ENCODE measurements at places on chromosomes 1 and 21. TPM values are rescaled to one million over a fixed set of nuclear protein-coding genes. Genes with fewer than 3 reads are reported as not detected.

The MRPL37 gene
- 77.5 TPM for polyA plus RNA-seq

The MRAP gene
- polyA plus RNA-seq = not detected

The RNU1-1 gene
- polyA plus RNA-seq = 28.1 TPM

The PLD5 gene
- polyA plus RNA-seq = not detected

The GPA33 gene
- polyA plus RNA-seq = 7.7 TPM

The KLHL12 gene
- polyA plus RNA-seq = 10.7 TPM

The TRIM62 gene
- polyA plus RNA-seq = not detected

The KIF17 gene
- polyA plus RNA-seq = 0.21 TPM

The OLFM3 gene
- not detected for polyA plus RNA-seq

The AMY1A gene
- polyA plus RNA-seq = not detected

The GLIS1 gene
- not detected for polyA plus RNA-seq

The CR2 gene
- polyA plus RNA-seq = not detected

The SLC1A7 gene
- 2.1 TPM for polyA plus RNA-seq

The PGLYRP4 gene
- polyA plus RNA-seq = not detected

DNA sequence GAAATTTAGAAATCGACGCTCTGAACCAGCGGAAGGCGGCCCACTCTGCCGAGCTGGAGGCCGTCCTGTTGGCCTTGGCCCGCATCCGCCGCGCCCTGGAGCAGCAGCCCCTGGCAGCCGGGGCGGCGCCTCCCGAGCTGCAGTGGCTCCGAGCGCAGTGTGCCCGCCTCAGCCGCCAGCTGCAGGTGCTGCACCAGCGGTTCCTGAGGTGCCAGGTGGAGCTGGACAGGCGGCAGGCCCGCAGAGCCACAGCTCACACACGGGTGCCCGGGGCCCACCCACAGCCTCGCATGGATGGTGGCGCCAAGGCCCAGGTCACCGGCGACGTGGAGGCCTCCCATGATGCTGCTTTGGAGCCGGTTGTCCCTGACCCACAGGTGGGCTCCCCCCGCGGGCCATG is 47.0 kb upstream of the DIP2A start:
- H3K36me3 ChIP-seq = peaks cover 10% of the 10 kb centered on the region
- H3K27me3 ChIP-seq = peaks cover 6% of the 10 kb centered on the region
- no peak overlapping the region for H3K4me3 ChIP-seq
- no peak for DNase-seq

DNA sequence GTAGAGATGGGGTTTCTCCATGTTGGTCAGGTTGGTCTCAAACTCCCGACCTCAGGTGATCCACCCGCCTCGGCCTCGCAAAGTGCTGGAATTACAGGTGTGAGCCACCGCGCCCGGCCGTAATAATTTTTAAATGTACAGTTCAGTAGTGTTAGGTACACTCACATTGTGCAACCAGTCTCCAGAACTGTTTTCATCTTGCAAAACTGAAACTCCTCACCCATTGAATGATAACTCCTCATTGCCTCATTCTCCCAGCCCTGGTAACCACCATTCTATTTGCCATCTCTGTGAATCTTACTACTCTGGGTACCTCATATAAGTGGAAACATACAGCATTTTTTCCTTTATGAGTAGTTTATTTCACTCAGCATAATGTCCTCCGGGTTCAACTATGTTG is 3.4 kb downstream of the NLRP3 start:
- no peak overlapping the region for H3K4me3 ChIP-seq
- no peak for DNase-seq
- peaks cover 11% of the 10 kb centered on the region for H3K36me3 ChIP-seq
- H3K27ac ChIP-seq = peak overlapping the region; percentile 4

GRCh38 chr1:230892018-230892491 is 23.7 kb upstream of the C1orf198 start:
- H3K27ac ChIP-seq = no peak overlapping the region
- H3K4me1 ChIP-seq = no peaks in the 10 kb centered on the region
- H3K4me3 ChIP-seq = no peak overlapping the region
- peaks cover 12% of the 10 kb centered on the region for H3K27me3 ChIP-seq

- no peaks in the 10 kb centered on the region for H3K27me3 ChIP-seq
- no peak overlapping the region for H3K4me3 ChIP-seq
- H3K4me1 ChIP-seq = no peaks in the 10 kb centered on the region
- DNase-seq = no peak
- no peaks in the 10 kb centered on the region for H3K36me3 ChIP-seq
Measured at GRCh38 chr1:228976316-228976715, 241.0 kb downstream of the RHOU start.

DNA sequence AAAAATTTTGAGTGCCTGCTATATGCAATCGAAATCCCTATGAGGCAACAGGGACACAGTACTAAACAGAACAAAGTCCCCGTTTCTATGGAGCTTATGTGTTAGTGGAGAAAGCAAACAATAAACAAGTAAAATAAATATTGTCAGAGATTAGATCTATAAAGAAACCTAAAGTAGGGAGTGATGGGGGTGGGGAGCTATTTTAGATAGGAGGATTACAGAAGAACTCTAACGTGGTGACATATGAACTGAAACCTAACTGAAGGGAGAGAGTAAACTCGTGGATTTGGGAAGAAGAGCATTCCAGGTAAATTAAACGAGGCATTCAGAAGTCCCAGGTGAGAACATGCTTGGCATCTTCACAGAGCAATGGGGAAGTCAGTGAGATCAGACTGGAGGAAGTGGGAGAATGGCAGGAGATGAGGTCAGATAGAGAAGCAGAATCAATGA is 154.5 kb downstream of the DENND1B start:
- H3K27me3 ChIP-seq = no peaks in the 10 kb centered on the region
- no peaks in the 10 kb centered on the region for H3K36me3 ChIP-seq
- DNase-seq = no peak
- H3K4me1 ChIP-seq = no peaks in the 10 kb centered on the region
- no peak overlapping the region for H3K4me3 ChIP-seq
- no peak overlapping the region for H3K27ac ChIP-seq

GRCh38 chr1:68542586-68542985 is 45.7 kb upstream of the DEPDC1 start:
- no peaks in the 10 kb centered on the region for H3K27me3 ChIP-seq
- no peak for DNase-seq
- no peaks in the 10 kb centered on the region for H3K36me3 ChIP-seq

- peak within 1 kb of the TSS; percentile 88 for H3K4me3 ChIP-seq
- peak within 1 kb of the TSS; percentile 93 for H3K27ac ChIP-seq
- H3K27me3 ChIP-seq = peaks cover 23% of the 10 kb centered on the region
Measured at GRCh38 chr1:1631782-1632420, at the start of gene MMP23B. Gene MMP23B (plus strand): TSS chr1:1632173. CDS start chr1:1632219, 46 bp downstream.

DNA sequence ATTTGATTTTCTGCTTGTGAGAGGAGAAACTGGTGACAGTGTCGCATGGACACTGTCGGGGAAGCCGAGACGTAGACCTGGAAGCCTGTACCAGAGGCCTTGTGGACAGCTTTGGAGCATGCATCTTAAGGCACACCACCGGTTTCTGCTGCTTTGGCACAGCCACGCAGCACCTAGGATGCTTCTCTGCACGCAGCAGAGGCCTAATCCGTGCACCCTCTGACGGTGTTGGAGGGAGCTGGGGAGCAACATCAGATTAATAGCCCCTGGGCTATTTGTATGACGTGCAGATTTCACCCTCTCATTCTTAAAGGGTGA is 30.3 kb downstream of the TEX35 start:
- peaks cover 14% of the 10 kb centered on the region for H3K4me1 ChIP-seq
- H3K27ac ChIP-seq = no peak overlapping the region
- H3K4me3 ChIP-seq = peak overlapping the region; percentile 95
- H3K27me3 ChIP-seq = peaks cover 3% of the 10 kb centered on the region

DNA sequence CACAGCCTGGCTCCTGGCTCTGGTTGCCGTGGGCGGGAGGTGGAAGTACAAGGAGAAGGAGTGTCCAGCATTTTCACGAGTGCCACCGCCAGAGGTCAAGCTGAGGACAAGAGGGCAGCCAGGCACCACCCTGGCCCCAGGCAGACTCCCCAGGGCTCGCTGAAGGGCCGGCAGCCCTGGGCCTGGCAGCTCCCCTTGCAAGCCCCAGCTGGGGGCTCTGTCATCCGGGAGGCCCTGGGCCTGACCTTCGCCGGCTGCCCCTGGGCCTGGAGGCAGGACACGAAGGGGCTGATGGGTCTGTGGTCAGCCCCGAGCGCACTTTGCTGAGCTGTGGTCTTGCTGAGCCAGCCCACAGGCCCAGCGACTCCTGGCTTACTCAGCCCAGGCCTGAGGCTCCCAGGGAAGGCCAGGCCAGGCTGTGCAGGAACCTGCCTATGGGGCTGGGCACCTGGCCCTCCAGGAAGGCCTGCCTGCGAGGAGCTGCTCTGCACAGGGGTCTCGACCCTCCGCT is 74.8 kb downstream of the MORN1 start:
- no peak overlapping the region for H3K27ac ChIP-seq
- no peaks in the 10 kb centered on the region for H3K36me3 ChIP-seq

- H3K27me3 ChIP-seq = no peaks in the 10 kb centered on the region
- no peak overlapping the region for H3K27ac ChIP-seq
- no peaks in the 10 kb centered on the region for H3K36me3 ChIP-seq
- H3K4me1 ChIP-seq = no peaks in the 10 kb centered on the region
- no peak for DNase-seq
- no peak overlapping the region for H3K4me3 ChIP-seq
Measured at GRCh38 chr21:40997831-40998230, 150.9 kb upstream of the DSCAM start.

GRCh38 chr1:46130606-46131005 is 1.8 kb downstream of the PIK3R3 start:
- no peak for DNase-seq
- H3K36me3 ChIP-seq = no peaks in the 10 kb centered on the region
- H3K27me3 ChIP-seq = peaks cover 10% of the 10 kb centered on the region
- H3K27ac ChIP-seq = no peak overlapping the region
- H3K4me3 ChIP-seq = peak overlapping the region; percentile 100
- H3K4me1 ChIP-seq = peaks cover 34% of the 10 kb centered on the region

DNA sequence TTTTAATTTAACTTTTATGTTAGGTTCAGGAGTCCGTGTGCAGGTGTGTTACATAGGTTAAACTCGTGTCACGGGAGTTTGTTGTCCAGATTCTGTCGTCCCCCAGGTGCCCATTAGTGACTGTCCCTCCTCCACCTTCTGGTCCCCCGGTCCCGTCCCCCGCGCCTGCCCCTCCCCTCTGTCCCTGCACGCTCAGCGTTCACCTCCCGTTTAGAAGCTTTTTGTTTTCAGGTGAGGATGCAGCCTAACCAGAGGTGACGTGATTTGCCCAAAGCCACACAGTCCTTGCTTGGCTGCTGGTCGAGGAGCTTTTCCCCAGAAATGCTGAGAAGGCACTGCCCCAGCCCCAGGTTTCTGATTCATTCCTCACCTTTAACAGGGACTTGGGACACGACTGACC is 844 bp downstream of the C1orf146 start:
- H3K27me3 ChIP-seq = no peaks in the 10 kb centered on the region
- no peaks in the 10 kb centered on the region for H3K4me1 ChIP-seq
- H3K27ac ChIP-seq = no peak overlapping the region
- no peak for DNase-seq
- H3K36me3 ChIP-seq = no peaks in the 10 kb centered on the region
- H3K4me3 ChIP-seq = no peak overlapping the region

- H3K4me1 ChIP-seq = no peaks in the 10 kb centered on the region
- no peak for DNase-seq
- H3K27ac ChIP-seq = no peak overlapping the region
- H3K27me3 ChIP-seq = no peaks in the 10 kb centered on the region
- no peak overlapping the region for H3K4me3 ChIP-seq
Measured at GRCh38 chr21:45509566-45510465, 32.4 kb downstream of the SLC19A1 start.

- peak overlapping the region; percentile 42 for H3K27ac ChIP-seq
- H3K4me1 ChIP-seq = peaks cover 23% of the 10 kb centered on the region
- H3K36me3 ChIP-seq = peaks cover 10% of the 10 kb centered on the region
- no peaks in the 10 kb centered on the region for H3K27me3 ChIP-seq
- H3K4me3 ChIP-seq = no peak overlapping the region
Measured at GRCh38 chr21:36188081-36188681, 31.6 kb downstream of the DOP1B start.

GRCh38 chr1:225950905-225951497 is 10.0 kb upstream of the LEFTY2 start:
- no peak overlapping the region for H3K4me3 ChIP-seq
- no peaks in the 10 kb centered on the region for H3K4me1 ChIP-seq
- no peak overlapping the region for H3K27ac ChIP-seq
- H3K27me3 ChIP-seq = peaks cover 20% of the 10 kb centered on the region
- no peak for DNase-seq

GRCh38 chr1:226447932-226448665 is 40.2 kb upstream of the PARP1 start:
- no peak overlapping the region for H3K4me3 ChIP-seq
- H3K4me1 ChIP-seq = peaks cover 21% of the 10 kb centered on the region
- H3K27ac ChIP-seq = no peak overlapping the region
- H3K36me3 ChIP-seq = no peaks in the 10 kb centered on the region
- no peak for DNase-seq

GRCh38 chr1:204013052-204013451 is 59.9 kb upstream of the SOX13 start:
- no peaks in the 10 kb centered on the region for H3K27me3 ChIP-seq
- no peak overlapping the region for H3K4me3 ChIP-seq
- no peak overlapping the region for H3K27ac ChIP-seq
- no peaks in the 10 kb centered on the region for H3K36me3 ChIP-seq
- DNase-seq = no peak

GRCh38 chr1:48036710-48037355 is 39.6 kb upstream of the TRABD2B start:
- no peak overlapping the region for H3K27ac ChIP-seq
- H3K27me3 ChIP-seq = peaks cover 13% of the 10 kb centered on the region
- H3K4me1 ChIP-seq = no peaks in the 10 kb centered on the region
- H3K4me3 ChIP-seq = no peak overlapping the region
- H3K36me3 ChIP-seq = no peaks in the 10 kb centered on the region

DNA sequence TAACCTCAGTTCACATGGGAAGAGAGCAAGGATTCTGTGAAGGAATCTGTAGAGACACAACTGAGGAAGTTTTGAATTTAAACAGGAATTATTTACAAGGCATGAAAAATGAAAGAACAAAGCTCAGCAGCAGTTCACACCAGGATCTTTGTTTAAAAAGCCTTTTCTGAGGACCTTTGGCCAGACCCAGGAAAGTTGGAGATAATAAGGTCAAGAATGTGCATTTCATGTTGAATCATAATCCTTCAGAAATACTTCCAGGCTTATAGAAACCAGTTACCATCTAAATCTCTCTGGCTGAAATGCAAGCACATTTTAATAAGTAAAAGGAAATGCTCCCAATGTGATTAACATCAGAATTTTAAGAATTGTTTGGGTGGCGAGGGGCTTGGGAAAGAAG is 2.7 kb downstream of the CLIC6 start:
- no peak for DNase-seq
- H3K27ac ChIP-seq = no peak overlapping the region
- no peak overlapping the region for H3K4me3 ChIP-seq
- H3K27me3 ChIP-seq = peaks cover 15% of the 10 kb centered on the region

GRCh38 chr1:2953688-2954285 is 67.5 kb upstream of the ACTRT2 start:
- peaks cover 9% of the 10 kb centered on the region for H3K27me3 ChIP-seq
- no peak overlapping the region for H3K27ac ChIP-seq

DNA sequence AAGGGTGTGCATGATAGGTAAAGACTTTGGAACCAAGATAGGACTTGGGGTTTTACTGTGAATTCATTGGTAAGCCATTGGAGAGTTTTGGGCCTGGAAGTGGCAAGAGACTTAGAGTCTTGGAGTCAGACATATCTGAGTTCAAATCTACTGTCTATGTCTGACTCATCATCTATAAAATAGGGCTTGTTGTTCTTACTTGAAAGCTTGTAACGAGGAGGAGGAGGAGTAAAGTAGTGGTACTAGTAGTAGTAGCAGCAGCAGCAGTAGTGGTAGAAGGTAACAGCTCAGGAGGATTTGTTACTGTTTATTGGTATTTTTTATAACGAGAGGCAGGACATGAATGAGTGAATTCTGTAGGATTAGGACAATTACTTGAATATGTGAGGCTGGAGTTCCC is 62.7 kb downstream of the CACHD1 start:
- no peaks in the 10 kb centered on the region for H3K27me3 ChIP-seq
- no peak for DNase-seq
- H3K27ac ChIP-seq = no peak overlapping the region
- H3K4me1 ChIP-seq = no peaks in the 10 kb centered on the region
- no peak overlapping the region for H3K4me3 ChIP-seq
- H3K36me3 ChIP-seq = no peaks in the 10 kb centered on the region

Data from immature natural killer cell (primary cell).